Fibroblast of lung (primary cell): ENCODE measurements at places on chromosomes 12 and 14. TPM values are rescaled to one million over a fixed set of nuclear protein-coding genes. Genes with fewer than 3 reads are reported as not detected.

Gene PRPH
- total RNA-seq: 0.26 and 0.50 TPM in 2 replicates

Gene CPNE6
- not detected in 2 replicates for total RNA-seq

Gene KLRF1
- not detected in 2 replicates for total RNA-seq

Gene TAS2R42
- total RNA-seq: not detected in 2 replicates

Gene PLEKHD1
- total RNA-seq: under 0.01 TPM in 2 replicates

DNA sequence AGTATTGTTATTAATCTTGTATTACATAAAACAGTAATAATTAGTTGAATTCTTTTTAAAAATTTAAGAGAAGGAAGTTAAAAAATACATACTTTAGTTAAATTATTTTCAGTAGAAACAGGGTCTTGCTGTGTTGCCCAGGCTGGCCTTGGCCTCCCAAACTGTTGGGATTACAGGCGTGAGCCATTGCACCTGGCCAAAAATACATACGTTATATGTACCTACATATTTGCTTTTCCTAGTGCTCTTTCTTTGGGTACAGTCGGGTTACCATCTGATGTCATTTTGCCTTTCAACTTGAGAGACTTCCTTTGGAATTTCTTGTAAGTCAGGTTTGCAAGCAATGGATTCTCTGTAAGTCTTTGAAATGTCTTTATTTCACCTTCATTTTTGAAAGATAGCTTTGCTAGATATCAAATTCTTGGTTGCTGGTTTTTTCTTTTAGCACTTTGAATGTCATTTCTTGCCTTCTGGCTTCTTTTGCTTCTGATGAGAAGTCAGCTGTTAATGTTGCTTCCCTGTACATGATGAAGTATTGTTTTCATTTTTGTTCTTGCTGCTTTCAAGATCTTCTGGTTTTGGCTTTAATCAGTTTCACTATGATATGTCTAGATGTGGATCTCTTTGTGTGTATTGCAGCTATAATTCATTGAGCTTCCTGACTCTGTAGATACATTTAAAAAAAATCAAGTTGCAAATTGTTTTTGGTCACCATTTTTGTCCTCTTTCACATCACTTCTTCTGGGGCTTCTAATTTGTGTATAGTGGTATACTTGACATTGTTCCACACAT is 84.4 kb downstream of the SPATS2 start:
- H3K4me1 ChIP-seq: no peaks in the 10 kb centered on the region
- no peak for DNase-seq
- no peak overlapping the region for H3K4me3 ChIP-seq
- no peaks in the 10 kb centered on the region for H3K36me3 ChIP-seq
- no peak overlapping the region for H3K27ac ChIP-seq
- no peaks in the 10 kb centered on the region for H3K27me3 ChIP-seq

- no peaks in the 10 kb centered on the region for H3K4me1 ChIP-seq
- no peak overlapping the region for H3K27ac ChIP-seq
- peaks cover 2% of the 10 kb centered on the region for H3K27me3 ChIP-seq
- DNase-seq: no peak
- peaks cover 6% of the 10 kb centered on the region for H3K36me3 ChIP-seq
- H3K4me3 ChIP-seq: no peak overlapping the region
Measured at GRCh38 chr14:101075025-101075800, 171.7 kb upstream of the RTL1 start.

DNA sequence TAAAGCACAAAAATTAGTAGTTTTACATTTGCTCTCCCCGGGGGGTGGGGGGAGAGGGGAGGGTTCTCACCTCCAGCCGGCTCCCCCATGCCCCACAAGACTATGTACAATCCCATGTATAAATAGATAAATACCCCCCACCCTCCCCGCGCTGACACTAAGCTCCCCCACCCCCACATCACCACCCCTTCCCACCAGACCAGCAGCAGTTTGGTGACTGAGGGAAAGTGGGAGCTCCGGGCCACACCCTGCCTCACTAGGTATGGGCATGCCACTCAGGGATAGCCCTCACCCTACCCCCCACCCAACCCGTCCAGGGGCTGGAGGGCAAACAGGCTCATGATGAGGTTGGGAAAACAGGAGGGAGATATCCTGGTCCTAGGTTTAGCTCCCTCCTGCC is 1.9 kb upstream of the PRKAG1 start:
- H3K4me1 ChIP-seq: no peaks in the 10 kb centered on the region
- peaks cover 13% of the 10 kb centered on the region for H3K36me3 ChIP-seq
- H3K4me3 ChIP-seq: no peak overlapping the region
- no peaks in the 10 kb centered on the region for H3K27me3 ChIP-seq
- no peak overlapping the region for H3K27ac ChIP-seq
- DNase-seq: no peak

DNA sequence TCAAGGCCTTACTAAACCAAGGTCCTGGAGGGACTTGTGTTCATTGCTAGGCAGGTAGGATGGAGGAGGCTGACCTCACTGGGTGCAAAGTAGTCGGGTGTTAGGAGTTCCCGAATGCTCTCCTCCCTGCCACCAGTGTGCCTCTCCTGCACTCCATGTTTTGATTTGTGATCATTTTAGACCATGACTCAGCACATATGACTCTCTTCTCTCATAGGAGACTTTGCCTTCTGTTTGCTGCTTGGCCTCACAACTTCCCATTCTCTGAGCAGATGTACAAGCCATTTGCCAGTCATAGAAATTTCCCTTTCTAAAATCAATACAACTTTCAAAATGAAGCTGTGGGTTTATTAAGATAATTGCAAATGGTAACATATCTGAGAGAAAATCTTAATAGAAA is 46.6 kb upstream of the LRIG3 start:
- H3K27ac ChIP-seq: no peak overlapping the region
- H3K27me3 ChIP-seq: no peaks in the 10 kb centered on the region
- no peaks in the 10 kb centered on the region for H3K36me3 ChIP-seq
- peak; percentile 22 for DNase-seq
- no peaks in the 10 kb centered on the region for H3K4me1 ChIP-seq
- H3K4me3 ChIP-seq: no peak overlapping the region

DNA sequence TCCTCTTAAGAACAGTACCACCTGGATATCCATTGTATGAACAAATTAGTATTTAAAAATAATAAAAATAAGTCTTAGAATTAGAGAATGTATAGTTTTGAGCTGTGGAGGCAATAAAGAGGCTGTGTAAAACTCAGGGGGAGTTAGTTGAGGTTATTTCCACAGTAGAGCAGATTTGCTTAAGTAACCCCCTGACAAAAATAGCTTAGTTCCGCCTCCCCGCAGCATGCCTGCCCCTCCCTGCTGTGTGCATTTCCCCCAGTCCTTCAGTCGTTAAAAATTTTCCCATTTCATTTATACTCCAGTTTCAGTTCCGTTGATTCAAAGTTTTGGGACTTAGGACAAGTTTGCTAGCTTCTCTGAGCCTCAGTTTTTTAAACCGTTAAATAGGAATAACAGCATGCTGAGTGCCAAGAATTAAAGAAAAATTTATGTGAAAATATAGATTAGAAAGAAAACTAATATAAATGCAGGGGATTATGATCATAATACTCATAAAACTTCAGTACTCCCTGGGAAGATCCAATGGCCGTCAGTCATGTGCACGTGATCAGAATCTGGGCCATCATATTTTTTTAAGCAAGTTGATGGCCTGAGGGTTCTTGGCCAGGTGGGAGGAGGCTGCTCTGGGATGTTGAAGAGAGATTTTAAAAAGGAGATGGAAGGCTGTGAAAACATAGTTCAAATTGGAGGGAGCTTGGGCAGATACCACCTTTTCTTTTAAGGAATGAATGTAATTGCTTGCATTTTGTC is 14.5 kb upstream of the SLC38A2 start:
- H3K27me3 ChIP-seq: no peaks in the 10 kb centered on the region
- peak overlapping the region; percentile 26 for H3K4me3 ChIP-seq
- peaks cover 50% of the 10 kb centered on the region for H3K4me1 ChIP-seq
- peak; percentile 77 for DNase-seq
- H3K27ac ChIP-seq: peak overlapping the region; percentile 98

GRCh38 chr12:38056701-38057689 is 259.6 kb upstream of the ALG10B start:
- H3K36me3 ChIP-seq: no peaks in the 10 kb centered on the region
- no peaks in the 10 kb centered on the region for H3K27me3 ChIP-seq
- no peak overlapping the region for H3K4me3 ChIP-seq

DNA sequence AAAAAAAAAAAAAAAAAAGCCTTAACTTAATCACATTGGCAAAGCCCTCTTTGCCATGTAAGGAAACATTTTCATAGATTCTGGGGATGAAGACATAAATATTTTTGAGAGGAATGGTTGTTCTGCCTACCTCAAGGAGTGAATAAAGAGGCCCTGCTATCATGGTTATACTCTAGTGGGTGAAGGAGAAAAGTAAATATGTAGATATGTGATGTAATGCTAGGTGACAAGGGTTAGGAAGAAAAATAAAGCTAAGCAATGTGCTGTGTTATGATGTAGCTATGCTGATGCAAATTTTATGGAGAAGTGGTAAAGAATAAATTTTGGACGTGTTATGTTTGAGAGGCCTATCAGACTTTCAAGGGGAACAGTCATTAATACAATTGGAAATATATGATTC is 80.1 kb upstream of the DUSP6 start:
- no peaks in the 10 kb centered on the region for H3K4me1 ChIP-seq
- H3K27ac ChIP-seq: no peak overlapping the region
- no peak for DNase-seq
- no peaks in the 10 kb centered on the region for H3K36me3 ChIP-seq
- H3K4me3 ChIP-seq: no peak overlapping the region
- H3K27me3 ChIP-seq: no peaks in the 10 kb centered on the region

DNA sequence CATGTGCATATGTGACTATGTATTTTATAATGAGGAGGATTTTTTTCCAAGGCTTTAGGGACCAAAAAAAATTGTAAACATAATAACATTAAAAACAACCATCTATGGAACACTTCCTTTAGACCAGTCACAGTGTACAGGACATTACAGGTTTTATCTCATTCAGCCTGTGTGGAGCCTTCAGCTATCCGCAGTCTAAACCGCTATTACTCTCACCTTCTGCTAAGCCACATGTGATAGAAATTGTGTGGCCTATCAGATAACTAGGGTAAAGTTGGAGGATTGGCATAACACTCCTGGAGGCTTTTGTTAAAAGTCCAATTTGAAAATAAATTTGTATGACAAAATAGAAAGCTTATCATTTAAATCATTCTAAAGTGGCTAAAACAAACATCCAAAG is 281.2 kb upstream of the TMTC1 start:
- no peak overlapping the region for H3K4me3 ChIP-seq
- H3K27me3 ChIP-seq: no peaks in the 10 kb centered on the region
- H3K4me1 ChIP-seq: no peaks in the 10 kb centered on the region
- DNase-seq: no peak
- no peaks in the 10 kb centered on the region for H3K36me3 ChIP-seq

DNA sequence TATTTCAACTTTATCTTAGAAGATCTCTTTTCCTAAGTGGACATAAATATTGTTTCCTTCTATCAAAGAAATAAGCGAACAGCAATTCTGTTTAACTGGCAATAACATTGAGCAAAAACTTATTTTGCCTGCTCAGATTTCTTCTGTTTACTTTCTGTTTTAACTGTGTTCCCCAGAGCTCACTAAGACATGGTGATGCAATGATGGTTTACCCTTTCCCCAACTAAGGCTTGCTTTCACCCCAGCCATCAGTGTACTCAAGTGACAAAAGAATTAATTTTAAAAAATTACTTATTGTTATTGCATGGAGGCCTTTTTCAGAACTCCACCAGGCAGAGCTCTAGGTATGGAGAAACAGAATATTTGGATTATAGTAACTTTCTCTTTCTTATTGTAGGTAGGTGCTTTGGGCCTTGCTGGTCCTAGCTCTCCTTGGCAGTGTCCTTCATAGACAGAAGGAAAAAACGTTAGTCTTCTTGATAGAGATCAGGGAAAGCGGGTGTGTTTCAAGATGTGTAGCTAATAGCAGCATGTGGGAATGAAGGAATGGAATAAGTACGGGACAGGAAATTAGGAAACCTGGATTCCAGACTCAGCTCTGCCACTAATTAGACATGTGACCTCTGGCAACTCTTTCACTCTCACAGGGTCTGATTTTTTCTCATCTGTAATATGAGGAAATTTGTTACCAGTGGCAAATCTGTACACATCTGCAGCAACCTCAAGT is 14.6 kb upstream of the DDHD1 start:
- H3K36me3 ChIP-seq: no peaks in the 10 kb centered on the region
- no peak overlapping the region for H3K27ac ChIP-seq
- H3K4me3 ChIP-seq: no peak overlapping the region
- H3K27me3 ChIP-seq: no peaks in the 10 kb centered on the region
- H3K4me1 ChIP-seq: no peaks in the 10 kb centered on the region

- H3K4me3 ChIP-seq: no peak overlapping the region
- H3K36me3 ChIP-seq: peaks cover 3% of the 10 kb centered on the region
- peak; percentile 61 for DNase-seq
- peak overlapping the region; percentile 81 for H3K27ac ChIP-seq
- peaks cover 31% of the 10 kb centered on the region for H3K4me1 ChIP-seq
- H3K27me3 ChIP-seq: no peaks in the 10 kb centered on the region
Measured at GRCh38 chr12:122062832-122063693, 15.5 kb upstream of the MLXIP start.

GRCh38 chr12:132286912-132287311 is 42.5 kb downstream of the GALNT9 start:
- H3K36me3 ChIP-seq: no peaks in the 10 kb centered on the region
- no peaks in the 10 kb centered on the region for H3K27me3 ChIP-seq
- DNase-seq: no peak
- no peaks in the 10 kb centered on the region for H3K4me1 ChIP-seq
- H3K27ac ChIP-seq: no peak overlapping the region
- no peak overlapping the region for H3K4me3 ChIP-seq

GRCh38 chr12:120791669-120792176 is 66.1 kb downstream of the ACADS start:
- H3K27ac ChIP-seq: no peak overlapping the region
- H3K4me1 ChIP-seq: no peaks in the 10 kb centered on the region
- H3K36me3 ChIP-seq: no peaks in the 10 kb centered on the region
- H3K27me3 ChIP-seq: no peaks in the 10 kb centered on the region
- no peak overlapping the region for H3K4me3 ChIP-seq

DNA sequence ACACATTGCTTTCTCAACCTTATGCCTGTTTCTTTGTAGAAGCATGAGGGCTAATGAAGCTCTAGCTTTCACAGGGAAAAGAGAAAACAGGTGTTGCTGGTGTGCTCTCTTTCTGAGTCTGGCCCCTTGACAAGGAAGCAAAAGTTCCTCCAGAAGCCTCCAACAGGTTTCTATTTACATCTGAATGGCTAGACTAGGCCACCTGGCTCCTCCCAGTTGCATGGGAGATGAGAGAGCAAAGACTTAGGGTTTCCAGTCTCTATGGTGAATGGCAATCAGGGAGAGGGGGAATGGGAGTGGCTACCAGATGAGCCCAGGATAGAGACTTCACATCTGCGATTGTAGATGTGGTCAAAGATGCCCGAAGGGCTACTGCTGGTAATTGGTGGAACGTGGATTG is 138.1 kb upstream of the PLXNC1 start:
- no peak for DNase-seq
- H3K36me3 ChIP-seq: no peaks in the 10 kb centered on the region
- H3K27me3 ChIP-seq: no peaks in the 10 kb centered on the region
- H3K27ac ChIP-seq: no peak overlapping the region
- H3K4me3 ChIP-seq: no peak overlapping the region
- no peaks in the 10 kb centered on the region for H3K4me1 ChIP-seq
